ENCODE measurements at places on chromosomes 4 and X.
A peak's percentile ranks its signal among the peaks of the same experiment; 100 is the strongest.

DNA sequence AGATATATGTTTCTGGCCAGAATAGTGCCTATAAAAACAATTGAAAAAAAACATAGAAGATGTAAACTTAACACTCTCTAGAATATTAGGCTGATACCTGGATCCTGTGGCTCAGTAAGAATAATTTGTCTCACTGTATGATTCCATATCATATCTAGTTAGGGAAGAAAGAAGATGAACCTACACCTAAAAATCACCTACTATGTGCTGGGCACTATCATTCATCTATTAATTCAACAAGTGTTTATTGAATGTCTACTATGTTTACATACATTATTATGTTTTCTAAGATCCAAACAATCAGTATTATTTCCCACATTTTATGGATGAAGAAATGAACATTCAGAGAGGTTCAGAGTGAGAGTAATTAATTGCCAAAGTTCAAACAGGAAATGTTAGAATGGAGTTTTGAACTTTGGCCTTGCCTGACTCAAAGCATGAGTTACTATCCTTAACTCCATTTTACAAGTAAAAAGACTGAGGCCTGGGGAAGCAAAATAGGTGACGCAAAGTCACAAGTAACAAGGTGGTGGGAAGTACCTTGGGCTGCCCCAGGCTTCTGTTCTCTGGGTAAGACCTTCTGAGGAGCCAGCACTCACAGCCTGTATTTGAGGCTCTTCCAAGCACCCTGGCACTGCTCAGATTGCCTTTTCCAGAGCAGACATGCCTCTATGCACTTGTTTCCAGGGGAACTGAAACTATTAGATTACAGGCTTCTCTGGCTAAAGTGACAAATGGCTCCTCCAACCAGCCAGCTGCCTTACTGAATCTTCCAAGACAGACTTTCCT, 111.1 kb upstream of the ACSL4 start:
- no peak for DNase-seq

GRCh38 chrX:31213941-31214340, 142.1 kb upstream of the FTHL17 start:
- DNase-seq = no peak

DNA sequence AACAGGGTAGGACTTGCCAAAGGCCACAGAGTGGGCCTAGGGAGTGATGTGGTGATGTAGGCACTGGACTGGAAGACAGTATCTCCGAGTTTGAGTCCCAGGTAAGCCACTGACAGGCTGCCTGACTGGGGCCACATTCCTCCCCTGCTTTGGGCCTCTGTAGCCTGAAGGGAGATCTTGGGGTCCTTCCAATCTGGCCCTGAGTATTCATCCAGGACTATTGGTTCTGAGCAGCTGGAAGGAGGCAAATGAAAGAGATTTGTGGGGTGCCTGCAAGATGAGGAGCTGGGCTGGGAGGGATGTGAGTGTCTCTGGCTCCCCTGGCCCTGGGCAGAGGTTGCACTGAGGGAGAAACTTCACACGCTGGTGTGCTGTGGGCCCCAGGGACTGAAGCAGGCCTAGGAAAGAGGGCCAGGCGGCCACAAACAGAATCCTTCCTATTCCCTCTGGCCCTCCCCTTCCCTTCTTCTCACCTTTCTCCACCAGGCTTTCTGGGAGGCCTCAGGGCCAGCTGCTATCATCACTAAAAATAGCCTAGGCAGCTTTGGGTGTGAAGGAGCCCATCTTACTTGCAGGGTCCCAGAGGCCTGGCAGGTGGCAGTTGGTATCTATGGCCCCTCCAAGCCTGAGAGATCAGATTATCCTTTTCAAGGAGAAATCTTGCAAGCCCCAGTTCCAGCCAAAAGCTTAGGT, 70.1 kb downstream of the PJA1 start:
- DNase-seq = no peak

GRCh38 chrX:1592470-1593142, 1.2 kb downstream of the AKAP17A start:
- DNase-seq = no peak

GRCh38 chr4:108425988-108426387, 194.4 kb upstream of the RPL34 start:
- DNase-seq = no peak

DNA sequence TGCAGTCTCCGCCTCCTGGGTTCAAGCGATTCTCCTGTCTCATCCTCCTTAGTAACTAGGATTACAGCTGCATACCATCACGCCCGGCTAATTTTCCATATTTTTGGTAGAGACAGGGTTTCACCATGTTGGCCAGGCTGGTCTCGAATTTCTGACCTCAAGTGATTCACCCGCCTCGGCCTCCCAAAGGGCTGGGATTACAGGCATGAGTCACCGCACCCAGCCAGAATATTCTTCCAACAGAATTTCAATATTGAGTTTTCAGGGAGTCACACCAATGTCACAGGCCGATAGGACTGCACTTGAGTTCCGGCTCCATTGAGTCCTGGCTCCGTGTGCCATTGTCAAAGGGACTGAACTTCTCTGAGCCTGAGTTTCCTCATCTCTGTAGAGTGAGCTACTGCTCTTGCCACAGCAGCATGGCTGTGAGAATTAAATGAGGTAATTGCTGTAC, 82.9 kb downstream of the CLCN4 start:
- DNase-seq = no peak

DNA sequence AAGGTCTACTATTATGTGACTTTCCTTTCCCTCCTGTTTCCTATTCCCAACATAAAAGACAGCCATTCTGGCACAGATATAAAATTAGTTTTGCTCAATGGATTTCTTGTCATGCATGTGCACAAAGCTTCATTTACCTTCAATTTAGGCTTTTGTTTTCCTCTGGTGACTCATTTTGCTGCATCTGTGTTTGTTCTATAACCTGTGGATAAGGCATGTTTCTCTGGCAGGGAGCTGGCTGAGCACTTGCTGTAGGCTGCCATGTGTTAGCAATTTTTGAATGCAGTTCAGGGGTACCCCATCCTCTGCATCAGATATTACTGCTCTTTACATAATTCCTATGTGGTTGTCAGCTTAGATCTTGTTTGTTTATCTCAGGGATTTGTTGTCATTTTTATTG, 202.8 kb upstream of the GRID2 start:
- DNase-seq = no peak

DNA sequence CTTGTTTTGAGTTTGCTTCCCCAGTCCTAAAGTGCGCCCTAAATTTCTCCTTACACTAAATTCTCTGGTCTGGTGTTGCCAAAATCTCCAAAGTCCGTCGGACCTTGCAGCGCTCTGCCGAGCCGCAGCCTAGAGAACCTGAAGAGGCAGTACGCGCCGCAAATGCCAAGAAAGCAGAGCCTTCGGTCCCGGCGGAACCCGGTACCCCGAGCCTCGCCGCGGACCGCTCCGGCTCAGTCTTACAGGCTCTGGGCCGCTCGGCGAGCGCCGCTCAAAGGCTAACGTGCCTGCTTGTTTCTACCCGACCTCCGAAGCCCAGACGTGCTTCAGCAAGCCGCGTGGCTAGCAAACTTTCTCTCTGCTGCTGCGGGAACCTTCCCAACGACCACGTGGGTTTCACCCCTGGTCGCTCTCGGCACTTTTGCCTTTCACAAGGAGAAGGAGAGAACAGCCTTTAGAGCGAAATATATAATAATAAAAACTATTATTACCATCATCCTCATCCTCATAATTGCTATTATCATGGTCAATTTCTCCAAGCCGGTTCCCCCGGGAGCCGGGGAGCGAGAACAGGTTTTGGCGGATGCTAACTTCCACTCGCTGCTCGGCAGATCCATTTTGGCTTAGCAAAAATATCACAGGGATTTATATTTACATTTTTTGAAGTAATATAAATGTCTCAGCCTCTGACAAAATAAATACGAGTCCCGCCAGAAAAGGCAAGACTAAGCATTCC, 2.2 kb upstream of the HTR2C start:
- DNase-seq = peak; percentile 16

DNA sequence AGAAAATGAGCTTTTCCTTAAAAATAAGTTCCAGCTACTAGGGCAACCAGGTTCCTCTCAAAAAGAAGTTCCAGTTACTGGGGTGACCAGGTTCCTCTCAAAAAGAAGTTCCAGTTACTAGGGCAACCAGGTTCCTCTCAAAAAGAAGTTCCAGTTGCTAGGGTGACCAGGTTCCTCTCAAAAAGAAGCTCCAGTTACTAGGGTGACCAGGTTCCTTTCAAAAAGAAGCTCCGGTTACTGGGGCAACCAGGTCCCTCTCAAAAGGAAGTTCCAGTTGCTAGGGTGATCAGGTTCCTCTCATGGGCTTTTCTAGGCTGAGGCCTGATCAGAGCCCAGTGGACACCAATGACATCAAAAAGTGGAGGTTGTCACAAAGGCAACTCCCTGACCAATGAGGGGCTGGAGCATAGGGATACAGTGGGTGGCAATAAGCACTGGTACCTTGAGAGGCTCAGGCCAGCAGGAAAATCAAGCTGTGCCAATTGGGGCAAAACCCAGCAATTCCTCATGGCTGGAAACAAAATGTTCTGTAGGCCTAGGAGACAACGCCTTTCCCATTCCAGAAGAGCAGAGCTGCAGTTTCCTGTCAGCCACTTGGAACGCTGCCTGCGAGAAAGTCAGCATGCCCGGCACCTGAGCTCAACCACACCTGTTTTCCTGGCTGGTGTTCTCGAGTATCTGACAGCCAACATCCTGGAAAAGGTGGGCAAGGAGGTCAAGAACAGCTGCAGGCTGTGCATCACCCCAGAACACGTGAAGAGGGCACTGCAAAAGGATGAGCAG, 12.3 kb upstream of the SYTL5 start:
- DNase-seq = peak; percentile 87

DNA sequence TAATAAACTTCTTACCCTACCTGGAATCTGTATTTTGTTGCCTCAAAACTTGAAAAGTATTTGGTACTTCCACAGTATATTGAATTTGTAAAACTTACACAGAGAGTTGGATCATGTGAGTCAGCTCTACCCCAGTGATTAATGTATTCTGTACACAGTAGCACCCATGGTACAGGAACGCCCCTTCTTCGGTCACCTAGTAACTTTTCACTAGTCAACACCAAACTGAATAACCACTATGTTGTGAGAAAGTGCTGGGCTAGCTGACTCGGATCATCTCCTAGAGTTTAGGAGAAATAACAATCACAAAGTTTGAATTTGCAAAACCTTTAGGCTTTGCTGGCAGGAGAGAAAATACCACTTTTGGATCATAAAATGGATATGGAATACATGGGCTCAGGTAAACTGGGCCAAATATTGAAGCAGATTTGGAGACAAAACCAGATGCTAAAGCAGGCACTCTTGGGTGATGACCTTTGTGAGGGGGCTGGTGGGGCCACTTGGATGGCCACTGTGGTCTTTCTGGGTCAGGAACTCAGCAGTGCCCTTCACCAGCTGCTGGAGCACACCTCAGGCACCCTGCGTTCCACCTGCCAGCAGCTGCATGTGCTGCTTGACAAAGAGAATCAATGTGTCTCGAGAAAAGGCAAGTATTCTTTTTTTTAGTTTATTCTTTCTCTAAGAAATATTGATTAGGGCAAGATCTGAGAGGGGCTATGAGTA, at the start of gene DTHD1:
Gene DTHD1 (plus strand): TSS at position 233 of the 723 bp plus-strand sequence. CDS start 143 bp downstream, at position 376.
- DNase-seq = no peak

- no peak for DNase-seq
Measured at GRCh38 chr4:32858971-32859370, 2138.8 kb downstream of the PCDH7 start.

GRCh38 chrX:38699696-38700095, 101.6 kb upstream of the MID1IP1 start:
- no peak for DNase-seq

DNA sequence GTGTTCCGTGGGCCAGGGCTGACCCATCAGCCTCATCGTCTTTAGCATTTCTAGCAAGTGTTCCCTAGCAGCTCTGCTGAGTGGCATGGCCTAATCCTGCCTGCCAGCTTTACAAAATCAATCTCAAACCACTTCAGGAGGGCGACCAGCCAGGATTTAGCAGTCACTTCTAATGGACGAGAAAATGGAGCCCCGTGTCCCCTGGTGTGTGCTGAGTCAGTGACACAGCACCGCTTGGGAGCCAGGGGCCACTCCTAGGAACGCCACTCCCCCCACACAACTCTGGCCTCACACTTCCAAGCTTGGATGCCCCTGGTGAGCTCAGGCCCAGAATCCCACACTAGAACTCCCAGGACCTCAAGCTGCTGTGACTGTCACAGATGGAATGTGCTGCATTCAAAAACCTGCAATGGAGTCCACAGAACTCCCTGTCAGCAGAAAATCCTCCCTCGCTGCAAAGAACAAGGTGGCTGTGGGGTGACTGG, 311.2 kb upstream of the GATB start:
- DNase-seq = no peak

- DNase-seq = no peak
Measured at GRCh38 chr4:40584517-40585141, 45.0 kb downstream of the RBM47 start.

DNA sequence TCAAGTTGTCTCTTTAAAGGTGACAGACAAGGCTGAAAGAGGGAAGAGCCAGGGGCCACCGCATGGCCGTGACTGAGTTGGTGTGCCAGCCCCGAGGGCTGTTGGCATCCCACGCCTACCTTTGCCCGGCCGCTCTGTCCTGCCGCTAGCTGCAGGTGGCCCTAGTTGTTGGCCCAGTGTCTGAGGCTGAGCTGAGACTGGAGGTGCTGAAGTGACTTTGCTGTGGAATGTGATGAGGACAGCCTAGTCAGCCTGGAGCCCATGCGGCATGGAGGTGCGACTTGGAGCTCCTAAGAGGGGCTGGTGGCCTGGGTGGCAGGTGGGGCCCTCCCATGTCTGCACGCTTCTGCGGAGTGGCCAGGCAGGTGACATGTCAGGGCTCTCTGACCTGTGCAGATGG, 6.6 kb downstream of the TADA2B start:
- no peak for DNase-seq

DNA sequence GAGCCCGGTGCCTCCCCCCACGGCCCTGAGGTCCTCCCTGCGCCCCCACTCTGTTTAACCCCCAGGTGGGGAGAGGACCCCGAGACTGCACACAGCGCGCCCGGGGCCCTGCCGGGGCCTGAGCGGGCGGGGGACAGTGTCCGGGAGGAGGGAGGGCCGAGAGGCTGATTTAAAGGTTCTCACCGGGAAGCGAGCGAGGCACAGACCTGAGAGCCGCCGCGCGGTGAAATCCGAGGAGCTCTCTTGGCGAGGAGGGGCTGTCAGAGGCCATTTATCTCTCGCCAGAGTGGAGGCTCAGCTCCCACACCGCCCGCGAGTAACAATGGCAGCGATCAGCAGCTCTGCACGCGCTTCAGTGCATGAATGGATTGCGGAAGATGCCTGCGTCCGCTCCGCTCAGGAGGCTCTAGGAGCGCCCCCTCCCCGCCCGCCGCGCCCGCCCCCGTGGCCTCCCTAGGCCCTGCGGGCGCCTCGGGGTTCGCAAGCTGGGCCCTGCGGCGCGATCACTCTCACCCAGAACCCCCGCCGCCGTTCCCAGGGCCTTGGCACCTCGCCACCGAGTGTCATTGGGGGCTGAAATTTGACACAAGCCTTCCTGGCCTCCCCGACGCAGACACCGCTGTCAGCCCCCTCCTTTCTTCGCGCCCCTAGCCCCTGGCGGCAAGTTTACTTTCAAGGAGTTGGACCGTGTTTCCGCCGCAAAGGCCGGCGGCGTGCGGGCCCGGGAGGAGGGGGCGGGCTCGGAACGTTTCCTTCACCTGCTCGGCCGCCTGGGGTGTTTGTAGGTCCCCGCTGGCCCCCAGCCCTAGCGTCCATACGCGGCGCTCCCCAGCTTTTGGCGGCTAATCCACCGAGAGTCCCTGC, 48.7 kb upstream of the BCOR start:
- DNase-seq = no peak

GRCh38 chr4:38785901-38786402, 3.2 kb upstream of the TLR10 start:
- no peak for DNase-seq
